A549 treated with CpdA at 1 μM for 4 hours (cell line): ENCODE measurements at places on chromosomes 11 and 22. TPM values are rescaled to one million over a fixed set of nuclear protein-coding genes. Genes with fewer than 3 reads are reported as not detected.

The PLA2G6 gene
- total RNA-seq = 2.3 to 5.1 TPM (median 4.4 TPM) in 5 replicates

The KDM4F gene
- not detected in 5 replicates for total RNA-seq

The SLC22A6 gene
- total RNA-seq = not detected in 5 replicates

The BAIAP2L2 gene
- 2.9 to 4.9 TPM (median 4.4 TPM) in 5 replicates for total RNA-seq

The CD6 gene
- total RNA-seq = 0.10 to 0.64 TPM (median 0.27 TPM) in 5 replicates

The FGF19 gene
- total RNA-seq = 0.03 to 0.17 TPM (median 0.08 TPM) in 4 of 5 replicates, not detected in the other

The ACTN3 gene
- total RNA-seq = 0.01 TPM in 1 of 5 replicates, not detected in the others

The TRPC6 gene
- total RNA-seq = 0.77 to 1.4 TPM (median 0.98 TPM) in 5 replicates

The BCO2 gene
- 0.79 to 1.3 TPM (median 0.95 TPM) in 5 replicates for total RNA-seq

The STK33 gene
- total RNA-seq = 3.9 to 7.6 TPM (median 4.4 TPM) in 5 replicates

The SSTR3 gene
- not detected in 5 replicates for total RNA-seq

The TRIOBP gene
- 21.4 to 33.2 TPM (median 28.4 TPM) in 5 replicates for total RNA-seq

The DTX4 gene
- total RNA-seq = 4.0 to 5.3 TPM (median 4.9 TPM) in 5 replicates

The TRIM29 gene
- total RNA-seq = 5.2 to 7.1 TPM (median 6.2 TPM) in 5 replicates

The ZBTB16 gene
- not detected in 5 replicates for total RNA-seq

The TSPAN32 gene
- total RNA-seq = not detected in 5 replicates

The FJX1 gene
- total RNA-seq = 26.4 to 46.4 TPM (median 40.3 TPM) in 5 replicates

The MIAT gene
- total RNA-seq = 0.27 to 1.0 TPM (median 0.40 TPM) in 5 replicates

The SHISAL1 gene
- total RNA-seq = 7.2 to 8.4 TPM (median 7.4 TPM) in 5 replicates

The BDNF gene
- total RNA-seq = 7.3 to 11.4 TPM (median 8.2 TPM) in 5 replicates

The CHADL gene
- not detected in 5 replicates for total RNA-seq

The FAT3 gene
- total RNA-seq = 0.13 to 0.90 TPM (median 0.84 TPM) in 5 replicates

The OTOG gene
- total RNA-seq = not detected in 5 replicates

The MMP7 gene
- 22.4 to 37.3 TPM (median 27.0 TPM) in 5 replicates for total RNA-seq

The IGF2 gene
- 1.3 to 3.3 TPM (median 1.9 TPM) in 5 replicates for total RNA-seq

The DAGLA gene
- total RNA-seq = 3.7 to 6.3 TPM (median 5.5 TPM) in 5 replicates

The CBLIF gene
- not detected in 5 replicates for total RNA-seq

The ISX gene
- total RNA-seq = not detected in 5 replicates

The OR6A2 gene
- not detected in 5 replicates for total RNA-seq

The SPDYC gene
- total RNA-seq = not detected in 5 replicates

The FREY1 gene
- 0.37 to 0.59 TPM (median 0.48 TPM) in 4 of 5 replicates, not detected in the other for total RNA-seq

The MAML2 gene
- 1.9 to 2.7 TPM (median 2.1 TPM) in 5 replicates for total RNA-seq

The SNX32 gene
- 0.05 to 0.19 TPM (median 0.07 TPM) in 4 of 5 replicates, not detected in the other for total RNA-seq

The CST6 gene
- total RNA-seq = not detected in 5 replicates

The GLYATL2 gene
- not detected in 5 replicates for total RNA-seq

The KCNJ4 gene
- 0.07 to 0.20 TPM (median 0.11 TPM) in 5 replicates for total RNA-seq

The PANX3 gene
- total RNA-seq = not detected in 5 replicates

The TRIM51 gene
- not detected in 5 replicates for total RNA-seq

The GGT5 gene
- 1.5 to 2.2 TPM (median 1.9 TPM) in 5 replicates for total RNA-seq

The CTNND1 gene
- 56.8 to 69.6 TPM (median 66.6 TPM) in 5 replicates for total RNA-seq

The KRTAP5-8 gene
- not detected in 5 replicates for total RNA-seq

The TMEM41B gene
- total RNA-seq = 23.3 to 33.1 TPM (median 25.8 TPM) in 5 replicates

The C11orf87 gene
- 0.01 to 0.03 TPM (median 0.02 TPM) in 3 of 5 replicates, not detected in the others for total RNA-seq

The LAYN gene
- total RNA-seq = 5.0 to 6.9 TPM (median 5.2 TPM) in 5 replicates

The MS4A7 gene
- not detected in 5 replicates for total RNA-seq

The DBX1 gene
- total RNA-seq = not detected in 5 replicates

The OR52I1 gene
- total RNA-seq = not detected in 5 replicates

The KCNJ11 gene
- 0.16 to 0.60 TPM (median 0.32 TPM) in 5 replicates for total RNA-seq

The MPEG1 gene
- total RNA-seq = not detected in 5 replicates

The MARK2 gene
- 22.9 to 26.2 TPM (median 24.3 TPM) in 5 replicates for total RNA-seq

The PRG2 gene
- total RNA-seq = 0.07 TPM in 1 of 5 replicates, not detected in the others

The BIK gene
- 0.86 to 1.4 TPM (median 1.0 TPM) in 5 replicates for total RNA-seq
